ENCODE measurements at places on chromosomes 12 and 14.

- DNase-seq = no peak
Observed at GRCh38 chr12:39296496-39296895, 146.4 kb downstream of the KIF21A start.

DNA sequence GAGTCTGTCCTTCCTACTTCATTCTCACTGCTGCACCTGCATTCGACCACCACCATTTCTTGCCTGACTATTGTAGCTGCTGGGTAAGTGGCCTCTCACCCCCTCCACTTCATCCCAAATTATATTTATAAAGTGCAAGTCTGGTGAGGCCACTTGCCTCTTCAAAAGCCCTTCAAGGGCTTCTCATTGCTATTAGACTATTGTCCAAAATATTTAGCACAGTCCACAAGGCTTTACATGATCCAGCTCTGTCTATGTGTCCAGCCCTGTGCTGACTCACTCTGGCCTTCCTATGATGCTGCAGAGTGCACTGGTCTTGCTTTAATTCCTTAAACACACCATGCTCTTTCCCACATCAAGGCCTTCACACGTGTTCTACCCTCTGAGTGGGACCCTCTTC, 46.0 kb downstream of the PAH start:
- no peak for DNase-seq

DNA sequence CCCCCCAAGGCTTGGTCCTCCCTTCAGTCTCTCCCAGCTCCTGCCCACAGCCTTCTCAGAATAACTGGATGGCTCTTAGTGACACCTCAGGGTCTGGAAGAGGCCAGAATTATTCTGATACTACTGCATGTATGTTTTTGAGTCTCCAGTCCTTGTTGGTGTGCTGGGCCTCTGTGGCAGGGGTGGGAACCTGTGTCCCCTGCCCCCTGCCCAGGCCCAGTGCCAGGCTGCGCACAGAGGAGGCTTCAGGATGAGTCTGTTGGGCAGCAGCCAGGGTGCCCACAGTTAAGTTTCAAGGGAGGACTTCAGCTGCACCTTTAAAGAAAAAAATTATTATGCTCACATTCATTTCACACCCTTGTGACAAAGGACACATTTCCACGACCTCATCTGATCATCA, 348.3 kb downstream of the CACNA1C start:
- no peak for DNase-seq

GRCh38 chr12:12612358-12612757, 682 bp downstream of the CREBL2 start:
- no peak for DNase-seq

DNA sequence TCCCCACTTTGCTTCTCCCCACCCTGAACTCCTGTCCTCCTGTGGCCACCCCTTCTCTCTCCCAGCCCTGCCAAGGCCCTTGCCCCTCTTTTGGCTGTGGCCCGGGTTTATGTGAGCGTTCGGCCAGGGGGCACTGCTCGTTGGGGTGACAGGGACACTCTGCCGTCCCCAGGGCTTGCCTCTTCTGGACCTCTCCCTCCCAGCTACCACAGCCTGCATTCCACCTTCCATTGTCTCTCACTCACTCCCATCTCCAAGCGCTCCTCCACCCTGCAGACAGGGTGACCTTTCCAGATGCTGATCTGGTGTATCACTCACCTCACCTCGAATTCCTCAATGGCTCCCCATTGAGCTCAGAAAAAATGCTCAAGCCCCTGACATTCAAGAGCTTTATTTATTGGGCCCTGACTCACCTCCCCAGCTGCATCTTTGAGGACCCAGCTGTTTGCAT, 1.4 kb downstream of the SERPINA9 start:
- no peak for DNase-seq

- no peak for DNase-seq
Observed at GRCh38 chr14:103684871-103685270, 30.4 kb downstream of the XRCC3 start.

- DNase-seq = no peak
Observed at GRCh38 chr14:88316521-88316920, 6.5 kb downstream of the KCNK10 start.

DNA sequence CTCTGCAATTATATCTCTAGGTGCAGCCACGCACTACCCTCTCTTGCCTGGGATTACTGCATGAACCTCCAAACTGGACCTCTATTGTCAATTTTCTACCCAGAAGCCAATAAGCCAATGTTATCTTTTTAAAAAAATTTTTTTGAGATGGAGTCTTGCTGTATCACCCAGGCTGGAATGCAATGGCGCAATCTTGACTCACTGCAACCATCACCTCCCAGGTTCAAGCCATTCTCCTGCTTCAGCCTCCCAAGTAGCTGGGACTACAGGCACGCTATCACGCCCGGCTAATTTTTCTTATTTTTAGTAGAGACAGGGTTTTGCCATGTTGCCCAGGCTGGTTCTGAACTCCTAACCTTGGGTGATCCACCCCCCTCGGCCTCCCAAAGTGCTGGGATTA, 11.2 kb upstream of the PXN start:
- DNase-seq = no peak

DNA sequence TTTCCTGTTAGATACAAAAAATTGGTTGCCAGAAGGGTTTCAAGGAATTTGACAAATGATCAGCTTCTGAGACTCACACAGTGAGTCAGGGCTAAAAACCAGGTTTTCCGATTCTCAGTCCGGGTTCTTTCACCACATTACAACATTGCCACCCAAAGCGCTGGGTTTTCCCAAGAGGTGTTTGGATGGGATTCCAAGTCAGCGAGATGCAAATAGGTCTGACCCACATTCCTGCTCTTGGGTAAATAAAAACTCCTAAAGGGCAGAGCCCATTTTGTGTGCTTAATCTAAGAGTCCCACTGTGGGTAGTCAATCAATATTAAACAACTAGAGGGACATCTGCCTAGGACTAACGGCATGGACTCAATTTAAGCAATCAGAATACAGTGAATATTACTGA, 5.4 kb upstream of the RIC8B start:
- DNase-seq = no peak

DNA sequence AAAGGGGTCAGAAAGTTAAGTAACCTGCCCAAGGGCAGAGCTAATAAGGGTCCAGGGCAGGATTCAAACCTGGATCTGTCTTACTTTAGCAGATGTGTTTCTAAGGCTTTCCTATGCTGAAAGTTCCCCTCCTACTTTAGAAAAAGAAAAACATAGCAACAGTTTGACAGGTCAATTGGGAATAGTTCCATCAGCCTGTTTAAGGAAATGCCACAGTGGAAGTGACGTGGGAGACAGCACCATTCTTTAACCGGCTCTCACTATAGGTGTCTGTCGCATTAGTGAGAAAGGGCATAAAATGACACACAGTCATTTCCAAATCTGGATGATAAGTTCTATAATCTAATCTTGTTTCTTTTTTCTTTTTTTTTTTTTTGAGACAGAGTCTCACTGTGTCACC, 7.3 kb downstream of the ALDH1L2 start:
- no peak for DNase-seq

DNA sequence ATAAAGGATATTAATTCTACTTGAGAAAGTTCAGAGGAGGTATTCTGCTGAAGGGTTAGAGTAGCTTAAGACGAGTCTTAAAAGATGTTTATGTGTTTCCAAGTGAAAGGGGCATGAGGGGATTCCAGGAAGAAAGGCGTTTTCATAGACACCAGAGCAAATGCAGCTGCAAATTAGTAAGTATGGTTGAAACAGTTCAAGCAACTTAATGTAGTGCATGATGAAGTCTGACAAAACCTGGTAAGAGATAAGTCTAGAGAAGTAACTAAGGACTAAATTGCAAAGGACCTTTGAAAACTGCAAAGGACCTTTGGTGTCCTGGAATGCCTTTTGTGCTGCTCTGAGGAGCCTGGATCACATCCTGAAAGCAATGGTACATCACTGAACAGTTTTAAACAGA, 11.5 kb downstream of the LUM start:
- no peak for DNase-seq

DNA sequence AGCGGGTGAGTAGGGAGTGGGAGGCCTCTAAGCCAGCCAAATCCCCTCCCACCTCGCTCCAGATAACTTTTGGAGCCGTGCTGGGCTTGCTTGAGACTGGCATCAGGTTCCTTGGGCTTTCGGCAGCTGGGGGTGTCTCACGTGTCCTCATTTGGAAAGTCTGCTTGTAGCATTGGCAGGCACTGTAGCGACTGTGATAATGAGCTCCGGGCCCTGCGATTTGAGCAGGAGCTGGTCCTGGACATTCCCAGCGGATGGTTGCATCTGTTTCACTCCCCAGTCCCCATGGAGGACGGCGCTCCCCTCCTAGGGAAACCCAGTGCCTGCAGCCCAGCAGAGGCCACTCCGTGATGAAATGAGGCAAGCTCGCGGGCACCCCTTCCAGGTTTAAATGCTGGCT, 49.4 kb downstream of the DGLUCY start:
- no peak for DNase-seq

DNA sequence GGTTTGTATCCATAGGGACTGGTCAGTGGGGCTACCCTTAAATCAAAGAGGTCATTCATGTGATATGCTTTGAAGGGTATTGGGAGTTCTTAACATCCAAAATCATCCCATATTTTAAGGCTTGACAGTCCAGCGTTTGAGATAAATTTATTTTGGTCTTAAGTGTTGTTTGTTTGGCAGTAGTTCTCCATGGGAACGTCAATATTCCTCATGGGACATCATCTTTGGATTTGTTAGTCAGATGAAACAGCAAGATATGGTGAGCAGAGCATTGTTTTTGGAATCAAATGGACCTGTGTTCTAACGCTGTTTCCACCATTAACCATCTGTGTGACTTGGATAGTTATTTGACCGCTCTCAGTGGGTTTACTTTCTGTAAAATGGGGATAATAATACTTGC, 45.9 kb upstream of the GSG1 start:
- DNase-seq = no peak

GRCh38 chr12:115846516-115846915, 431.0 kb downstream of the MED13L start:
- DNase-seq = no peak

GRCh38 chr14:24426150-24426911, 3.1 kb downstream of the CBLN3 start:
- no peak for DNase-seq

DNA sequence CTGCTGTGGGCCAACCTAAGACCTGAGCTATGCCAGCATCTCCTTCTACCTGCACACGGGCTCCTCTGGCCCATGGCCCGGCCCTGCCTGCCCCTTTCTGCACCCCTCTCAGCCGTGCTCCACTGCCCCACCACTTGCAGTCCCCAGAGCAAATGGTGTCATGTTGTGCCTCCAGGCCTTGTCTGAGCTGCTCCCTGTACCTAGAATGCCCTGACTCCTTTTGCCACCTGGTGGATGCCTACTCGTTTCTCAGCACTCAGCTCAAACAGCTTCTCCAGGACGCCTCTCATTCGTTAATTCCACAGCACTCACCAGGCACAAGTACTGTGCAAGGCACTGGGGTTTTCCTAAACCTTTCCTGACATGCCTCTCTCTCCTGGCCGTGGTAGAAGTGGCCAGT, 63.2 kb upstream of the PNMA1 start:
- no peak for DNase-seq

DNA sequence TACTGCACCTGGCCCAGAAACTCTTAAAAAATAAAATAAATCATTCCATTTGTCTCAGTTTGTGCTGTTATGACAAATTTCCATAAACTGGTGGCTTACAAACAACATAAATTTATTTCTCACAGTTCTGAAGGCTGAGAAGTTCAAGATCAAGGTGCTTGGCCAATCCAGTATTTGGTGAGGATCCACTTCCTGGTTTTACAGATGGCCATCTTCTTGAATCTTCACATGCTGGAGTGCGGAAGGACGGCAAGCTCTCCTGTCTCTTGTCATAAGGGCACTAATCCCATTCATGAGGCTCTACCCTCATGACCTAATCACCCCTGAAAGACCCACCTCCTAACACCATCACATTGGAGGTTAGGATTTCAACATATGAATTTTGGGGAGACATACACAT, 29.9 kb upstream of the MYBPC1 start:
- no peak for DNase-seq

DNA sequence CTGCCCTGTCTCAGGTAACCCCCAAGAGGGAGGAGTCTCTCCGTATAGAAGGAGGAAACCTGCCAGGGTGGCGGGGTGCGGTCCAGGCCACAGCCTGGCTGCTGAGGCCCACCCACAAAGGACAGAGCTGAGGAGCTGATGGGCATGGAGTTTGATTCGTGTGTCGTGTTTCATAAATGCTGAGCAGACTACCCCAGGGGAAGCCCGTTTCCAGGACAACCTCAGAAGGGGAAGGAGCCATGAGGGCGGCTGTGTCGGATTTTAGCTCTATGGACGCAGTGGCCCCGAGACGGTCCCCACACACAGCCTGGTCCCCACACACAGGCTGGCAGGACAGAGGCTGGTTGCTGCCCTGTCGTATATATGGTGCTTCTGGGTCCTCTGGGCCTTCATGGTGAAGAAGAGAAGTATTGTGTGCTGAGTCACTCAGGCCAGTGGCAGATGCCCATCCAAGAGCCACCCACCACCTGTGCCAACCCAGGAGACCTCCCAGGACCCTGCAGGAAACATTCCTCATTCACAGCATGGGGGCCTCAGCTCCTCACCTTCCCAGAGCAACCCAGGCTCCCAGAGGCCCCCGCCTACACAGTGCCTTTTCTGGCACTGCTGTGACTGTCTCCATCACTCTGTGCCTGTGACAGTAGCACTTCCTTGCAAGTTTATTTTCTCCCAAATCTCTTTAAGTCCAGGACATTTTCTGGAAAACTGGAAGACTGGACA, 63.1 kb upstream of the RIN3 start:
- DNase-seq = no peak

DNA sequence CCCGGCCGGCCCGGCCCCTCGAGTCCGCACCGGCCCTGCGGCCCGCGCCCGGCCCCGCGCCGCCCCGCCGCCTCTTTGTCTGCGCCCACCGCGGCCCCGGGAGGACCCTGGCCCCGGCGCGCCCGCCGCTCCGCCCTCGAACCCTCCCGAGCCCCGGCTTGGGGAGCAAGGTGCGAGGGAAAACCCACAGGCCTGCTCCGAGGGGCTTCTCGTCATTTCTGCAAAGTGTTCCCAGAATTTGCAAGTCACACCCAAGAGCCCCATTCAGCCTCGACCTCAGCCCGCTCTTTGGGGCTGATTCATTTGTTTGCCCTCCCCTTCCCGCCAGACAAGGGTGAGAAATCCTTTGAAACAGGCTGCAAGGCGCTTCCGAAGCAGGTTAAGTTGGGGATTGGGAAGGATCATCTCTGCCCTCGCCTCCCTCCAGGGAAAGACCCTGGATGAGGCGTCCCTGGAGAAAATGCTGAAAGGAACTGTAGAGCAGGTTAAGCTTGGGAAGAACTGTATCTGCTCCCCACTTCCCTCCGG, 325 bp upstream of the CLIP1 start:
- no peak for DNase-seq

- no peak for DNase-seq
Observed at GRCh38 chr14:29553427-29553826, 374.2 kb downstream of the PRKD1 start.

GRCh38 chr12:95608252-95609033, 57.2 kb upstream of the USP44 start:
- DNase-seq = no peak

- no peak for DNase-seq
Observed at GRCh38 chr14:37900561-37900960, 305.1 kb downstream of the TTC6 start.

- DNase-seq = no peak
Observed at GRCh38 chr12:131098178-131098981, 144.7 kb downstream of the ADGRD1 start.

- DNase-seq = no peak
Observed at GRCh38 chr14:55446127-55446736, 5.8 kb upstream of the TBPL2 start.

GRCh38 chr12:3071107-3071506, 6.1 kb upstream of the TSPAN9 start:
- DNase-seq = no peak

Data from activated CD4-positive, alpha-beta T cell treated with anti-CD3 and anti-CD28 coated beads for 1 hour (primary cell).